ENCODE measurements at places on chromosomes 6 and 20.

DNA sequence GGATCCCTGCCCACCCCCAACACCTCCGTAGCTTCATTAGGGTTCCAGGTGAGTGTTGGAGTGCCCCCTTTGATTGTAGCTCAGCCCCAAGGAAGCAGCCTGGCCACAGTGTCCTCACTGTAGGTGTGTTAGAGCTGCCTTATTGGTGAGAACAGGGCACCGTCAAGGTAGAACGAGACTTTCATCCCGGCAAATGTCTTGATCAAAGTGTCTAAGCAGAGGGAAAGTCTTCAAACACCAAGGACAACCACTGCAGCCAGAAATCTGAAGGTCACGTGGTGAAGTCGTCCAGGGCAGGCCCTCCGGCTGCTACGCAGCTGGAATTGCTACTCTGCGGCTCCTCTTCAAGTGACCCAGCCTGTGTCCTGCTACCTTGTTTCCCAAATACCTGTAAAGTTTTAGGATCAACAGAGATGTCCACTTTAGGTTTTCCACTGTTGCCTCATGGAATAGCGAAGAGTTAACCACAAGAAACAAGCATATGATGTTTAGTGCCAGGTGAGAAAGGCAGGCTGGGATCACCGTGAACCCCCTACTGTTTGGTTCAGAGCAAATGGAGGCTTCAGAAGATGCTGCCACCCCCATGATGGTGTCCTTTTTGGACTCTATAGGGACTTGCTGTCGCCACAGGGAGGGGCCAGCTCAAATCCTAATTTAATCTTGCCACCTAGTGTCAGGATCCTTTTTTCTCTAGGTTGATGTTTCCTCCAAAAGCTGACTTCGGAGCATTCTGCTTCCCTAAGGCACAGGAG, 1.7 kb upstream of the DLL1 start:
- peak; percentile 40 for DNase-seq

DNA sequence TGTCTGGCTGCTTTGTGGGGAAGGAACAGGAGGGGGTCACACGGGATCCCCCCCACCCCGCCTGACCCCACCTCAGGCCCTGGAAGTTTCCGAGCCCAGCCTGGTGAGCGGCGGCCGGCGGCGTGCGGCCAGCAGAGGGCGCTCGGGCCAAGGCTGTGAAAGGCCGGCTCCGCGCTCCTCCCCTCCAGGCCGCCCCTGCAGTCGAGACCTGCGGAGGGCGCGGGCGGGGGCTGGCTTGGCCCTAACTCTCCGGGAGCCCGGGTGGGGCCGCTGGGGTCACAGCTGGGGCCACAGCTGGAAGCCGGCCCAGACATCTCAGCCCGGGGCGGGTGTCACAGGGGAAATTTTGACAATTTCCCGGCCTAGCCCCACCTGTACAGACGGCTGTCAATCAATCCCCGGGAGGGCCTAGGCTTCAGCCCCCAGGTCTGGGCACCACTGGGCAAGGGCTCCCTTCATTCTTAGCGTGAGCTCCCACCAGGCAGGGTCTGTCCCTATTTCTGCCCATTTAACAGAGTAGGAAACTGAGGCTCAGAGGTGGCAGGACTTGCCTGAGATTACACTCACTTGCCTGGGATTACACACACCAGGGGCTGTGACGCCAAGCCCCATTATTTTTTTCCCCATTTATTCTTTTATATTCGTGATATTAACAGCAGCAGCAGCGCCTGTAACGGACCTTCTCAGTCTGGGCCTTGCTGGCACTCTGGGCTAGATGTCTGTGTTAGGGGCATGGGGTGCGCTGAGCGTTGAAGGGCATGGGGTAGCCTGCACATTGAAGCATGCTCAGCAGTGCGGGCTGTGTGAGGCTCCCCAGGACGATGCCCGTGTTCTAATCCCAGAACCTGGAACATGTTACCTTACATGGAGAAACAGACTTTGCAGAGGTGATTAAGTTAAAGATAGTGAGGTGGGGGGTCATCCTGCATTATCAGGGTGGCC, 23.0 kb downstream of the ZBP1 start:
- DNase-seq: peak; percentile 77

- DNase-seq: no peak
Measured at GRCh38 chr20:60097285-60097684, 139.1 kb downstream of the CDH26 start.

DNA sequence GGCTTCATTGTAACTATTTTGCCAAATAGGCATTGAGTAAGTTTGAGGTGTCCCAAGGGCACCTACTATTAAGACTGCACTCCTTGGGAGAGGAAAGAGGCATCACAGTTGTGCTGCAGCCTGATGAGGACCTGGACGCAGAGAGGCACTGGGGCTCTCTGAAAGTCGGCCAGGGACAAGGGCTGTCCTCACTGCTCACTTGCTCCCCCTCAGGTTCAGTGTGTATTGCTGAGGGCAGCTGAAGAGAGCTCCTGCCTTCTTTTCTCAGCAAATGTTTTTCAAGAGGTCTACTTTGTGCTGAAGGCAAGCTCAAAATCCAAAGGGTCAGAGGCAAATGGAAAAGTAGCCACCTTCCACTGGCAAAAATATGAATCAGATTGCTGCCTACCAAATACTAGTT, 331.8 kb downstream of the RIMS1 start:
- DNase-seq: no peak

GRCh38 chr6:100617633-100618350, 153.1 kb upstream of the SIM1 start:
- DNase-seq: no peak

DNA sequence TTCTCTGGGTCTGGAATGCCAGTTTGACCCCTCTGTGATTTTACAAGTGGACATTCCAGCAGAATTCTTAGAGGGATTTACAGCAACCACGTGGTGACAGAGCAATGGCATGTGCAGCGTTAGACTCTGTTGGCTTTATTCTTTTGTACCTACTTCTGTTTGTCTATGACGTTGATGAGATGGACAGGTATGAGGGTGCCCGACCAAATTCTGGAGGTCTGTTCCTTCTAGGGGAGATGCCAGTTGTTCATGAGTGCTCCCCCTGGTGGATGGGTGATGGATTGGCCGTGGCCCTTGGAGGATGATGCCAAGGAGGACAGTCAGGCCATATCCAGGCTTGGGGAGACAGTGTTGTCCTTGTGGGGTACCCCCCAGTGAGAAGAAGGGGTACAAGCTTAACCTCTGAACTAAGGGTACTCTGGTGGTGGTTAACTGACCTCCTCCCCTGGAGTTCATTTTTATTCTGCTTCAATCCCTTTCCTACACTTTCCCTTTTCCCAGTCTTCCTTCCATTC, 198.6 kb downstream of the DTNBP1 start:
- peak; percentile 73 for DNase-seq
